ENCODE measurements at places on chromosomes 7 and 10. TPM values are rescaled to one million over a fixed set of nuclear protein-coding genes. Genes with fewer than 3 reads are reported as not detected.

- peak; percentile 83 for DNase-seq
Observed at GRCh38 chr10:46228563-46229071, 58.2 kb upstream of the ANTXRL start.

GRCh38 chr10:102753718-102754117 is 10.0 kb downstream of the WBP1L start:
- no peak for DNase-seq

DNA sequence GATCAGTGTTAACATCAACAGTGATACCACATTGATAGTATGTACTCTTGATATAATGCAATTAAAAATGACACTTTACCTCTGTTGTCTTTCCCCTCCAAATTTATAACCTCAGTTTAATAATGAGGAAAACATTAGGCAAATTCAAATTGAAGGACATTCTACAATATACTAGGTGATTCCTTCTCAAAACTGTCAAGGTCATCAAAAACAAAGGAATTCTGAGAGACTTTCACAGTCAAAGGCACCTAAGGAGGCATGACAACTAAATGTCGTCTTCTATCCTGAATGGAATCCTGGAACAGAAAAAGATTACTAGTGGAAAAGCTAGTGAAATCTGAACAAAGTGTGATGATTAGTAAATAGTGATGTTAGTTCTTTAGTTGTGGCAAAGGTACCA is 22.3 kb upstream of the NXPH1 start:
- DNase-seq = no peak

DNA sequence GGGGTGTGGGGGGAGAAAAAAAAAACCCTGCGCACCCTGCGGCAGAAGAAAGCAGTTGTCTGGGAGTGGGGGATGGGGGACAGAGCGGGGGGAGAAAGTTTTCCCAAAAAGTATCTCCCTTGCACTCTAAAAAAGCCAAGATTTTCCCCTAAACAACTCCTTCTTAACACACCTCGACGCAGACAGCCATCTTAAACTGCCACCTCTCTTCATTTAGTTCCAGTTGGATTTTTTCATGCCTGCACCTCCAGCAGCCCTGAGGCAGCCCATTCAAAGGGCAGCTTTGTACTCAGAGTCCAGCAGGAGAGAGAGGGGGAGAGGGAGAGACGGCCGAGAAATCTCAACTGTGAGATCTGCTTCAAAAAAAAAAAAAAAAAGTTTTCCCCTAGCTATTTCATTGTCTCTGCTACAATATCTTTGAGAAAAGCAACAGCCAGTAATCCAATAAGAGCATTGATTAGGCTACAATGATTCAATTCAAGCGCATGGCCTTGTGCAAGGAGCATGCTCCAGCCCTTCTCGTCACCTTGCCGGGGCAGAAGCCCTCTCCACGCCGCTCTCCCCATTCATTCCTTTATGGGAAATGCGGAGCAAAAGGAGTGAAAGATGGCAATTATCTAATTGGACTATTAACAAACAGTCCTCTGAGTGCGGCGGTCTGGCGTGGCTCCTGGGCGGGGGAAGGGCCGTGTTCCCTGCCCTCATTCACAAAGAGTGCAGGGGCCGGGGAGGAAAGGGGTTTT is 939 bp upstream of the VAX1 start:
- no peak for DNase-seq

GRCh38 chr10:68734349-68734748 is 13.3 kb downstream of the CCAR1 start:
- DNase-seq = no peak

DNA sequence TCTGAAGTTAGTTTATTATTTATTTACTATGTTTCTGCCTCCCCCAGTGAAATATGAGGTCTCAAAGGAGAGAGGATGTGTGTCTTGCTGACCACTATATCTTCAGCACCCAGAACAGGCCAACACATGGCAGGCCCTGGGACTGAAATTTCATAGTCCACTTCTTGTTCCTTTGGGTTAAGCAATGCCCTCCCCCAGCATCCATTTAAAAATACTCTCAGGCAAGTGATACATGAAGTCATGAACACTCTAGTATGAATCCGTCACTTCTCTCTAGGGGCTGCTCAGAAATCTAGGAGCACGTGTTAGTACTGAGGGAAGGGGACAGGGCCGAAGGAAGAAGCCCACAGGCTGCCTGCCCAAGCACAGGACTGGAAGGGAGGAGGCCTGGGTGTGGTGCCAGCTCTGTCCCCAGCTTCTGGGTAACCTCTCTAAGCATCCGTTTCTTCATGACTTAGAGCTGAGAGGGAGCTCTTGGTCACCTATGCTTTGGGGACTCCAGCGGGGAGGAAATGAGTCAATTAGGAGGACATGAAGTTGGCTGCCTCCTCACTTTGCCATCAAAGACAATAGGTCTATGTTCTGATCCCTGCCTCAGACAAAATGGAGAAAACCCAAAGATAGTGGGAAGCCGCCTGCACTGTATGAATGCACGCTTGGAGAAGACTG is 119.2 kb downstream of the KCNMA1 start:
- no peak for DNase-seq

GRCh38 chr10:117684672-117685211 is 142.2 kb downstream of the EMX2 start:
- no peak for DNase-seq

The METTL27 gene
- 2.2 TPM for total RNA-seq

The NPFFR1 gene
- not detected for total RNA-seq

Measured in activated naive CD4-positive, alpha-beta T cell treated with anti-CD3 and anti-CD28 coated beads for 36 hours (primary cell).